ENCODE measurements at places on chromosomes 13 and 19. TPM values are rescaled to one million over a fixed set of nuclear protein-coding genes. Genes with fewer than 3 reads are reported as not detected.

DNA sequence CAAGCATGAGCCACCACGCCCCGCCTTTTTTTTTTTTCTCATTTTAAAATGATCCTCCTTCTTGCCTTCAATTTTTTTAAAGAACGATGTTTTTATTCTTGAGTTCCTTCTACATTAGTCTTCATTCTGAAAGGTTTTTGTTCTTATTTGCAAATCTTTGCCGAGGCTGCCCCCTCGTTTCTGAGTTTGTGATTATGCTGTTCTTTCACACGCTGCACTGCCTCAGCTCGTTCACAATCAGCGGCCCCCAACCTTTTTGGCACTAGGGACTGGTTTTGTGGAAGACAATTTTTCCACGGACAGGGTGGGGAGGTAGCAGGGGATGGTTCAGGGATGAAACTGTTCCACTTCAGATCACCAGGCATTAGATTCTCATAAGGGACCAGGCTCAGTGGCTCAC lies 26.6 kb downstream of the ZNF787 start:
- H3K4me1 ChIP-seq = peaks cover 8% of the 10 kb centered on the region
- no peaks in the 10 kb centered on the region for H3K27me3 ChIP-seq
- no peak overlapping the region for H3K4me3 ChIP-seq
- peaks cover 8% of the 10 kb centered on the region for H3K36me3 ChIP-seq
- no peak for DNase-seq

DNA sequence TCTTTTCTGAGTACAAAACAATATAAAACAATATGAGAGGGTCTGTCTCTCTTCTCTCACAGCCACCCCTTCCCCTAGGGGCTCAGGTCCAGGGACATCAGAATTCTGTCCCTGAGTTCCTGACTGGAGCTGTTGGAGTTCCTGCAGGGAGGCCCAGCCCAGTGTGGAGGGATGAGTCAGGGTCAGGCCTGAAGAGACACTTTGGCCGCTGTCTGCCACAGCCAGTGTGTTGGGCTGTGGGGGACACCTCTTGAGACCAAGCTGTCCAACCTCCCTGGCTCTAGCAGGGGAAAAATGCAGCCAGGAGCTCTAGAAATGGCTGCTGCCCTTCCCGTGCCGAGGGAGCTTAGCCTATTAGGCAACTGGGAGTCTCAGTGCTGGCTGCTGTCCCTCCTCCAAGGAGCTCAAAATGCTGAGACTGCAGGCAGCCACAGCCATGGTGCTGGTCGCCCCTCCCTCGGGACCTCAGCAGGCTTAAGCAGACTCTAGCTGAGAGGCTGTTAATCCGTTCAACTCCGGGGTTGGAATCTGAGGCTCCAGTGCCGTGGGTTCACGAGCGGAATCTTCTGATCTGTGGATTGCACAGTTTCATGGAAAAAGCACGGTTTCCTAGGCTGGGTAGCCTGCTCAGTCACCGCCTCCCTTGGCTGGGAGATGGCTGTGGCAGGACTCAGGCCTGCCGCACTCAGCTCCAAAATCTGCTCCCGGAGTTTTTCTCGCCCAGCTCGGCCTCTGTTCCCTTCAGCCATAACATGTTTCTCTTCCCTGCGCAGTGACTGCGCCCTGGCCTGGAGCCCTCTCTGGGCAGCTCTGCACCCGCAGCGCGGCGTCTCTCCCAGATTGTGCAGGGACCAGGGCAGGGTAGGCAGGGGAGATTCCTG lies 3.8 kb upstream of the ZNF626 start:
- no peak overlapping the region for H3K4me3 ChIP-seq
- H3K27ac ChIP-seq = no peak overlapping the region
- peaks cover 10% of the 10 kb centered on the region for H3K4me1 ChIP-seq
- DNase-seq = no peak

DNA sequence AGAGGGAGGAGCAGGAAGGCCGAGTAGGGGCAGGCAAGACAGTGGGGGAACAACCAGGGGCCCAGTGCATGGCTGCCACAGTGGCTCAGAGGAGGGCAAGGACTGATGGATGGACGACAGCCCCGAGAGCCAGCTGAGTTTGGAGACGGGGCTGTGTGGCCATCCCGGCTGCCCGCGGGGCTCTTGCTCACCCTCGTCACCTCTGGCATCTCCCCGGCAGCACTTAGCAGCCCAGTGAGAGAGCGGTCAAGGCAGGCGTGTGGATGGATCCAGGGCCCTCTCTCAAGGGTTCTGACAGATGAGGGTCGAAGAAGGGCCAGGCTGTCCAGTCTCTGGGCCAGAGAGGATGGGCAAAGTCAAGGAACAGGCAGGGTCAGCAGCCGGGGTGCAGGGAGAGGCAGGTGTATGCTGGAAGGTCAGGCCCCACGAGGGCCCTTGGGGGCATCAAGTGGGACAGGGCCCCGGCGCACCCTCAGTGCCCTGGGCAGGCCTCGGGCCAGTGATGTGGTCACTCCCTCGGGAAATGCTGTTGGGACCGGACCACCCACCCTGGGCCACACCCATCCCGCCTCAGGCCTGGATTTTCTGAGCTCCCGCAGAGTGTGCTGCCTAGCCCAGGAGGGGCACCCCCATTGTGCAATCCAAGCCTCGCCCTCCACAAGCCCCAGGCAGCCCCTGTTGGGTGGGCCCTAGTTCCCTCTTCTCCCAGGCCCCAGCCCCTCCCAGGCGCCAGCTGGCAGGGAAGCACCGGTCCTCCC lies 56.4 kb upstream of the TPM4 start:
- H3K27ac ChIP-seq = no peak overlapping the region
- no peaks in the 10 kb centered on the region for H3K36me3 ChIP-seq
- no peak overlapping the region for H3K4me3 ChIP-seq
- H3K27me3 ChIP-seq = peaks cover 6% of the 10 kb centered on the region
- H3K4me1 ChIP-seq = no peaks in the 10 kb centered on the region

GRCh38 chr19:28785971-28786370 lies 427.0 kb downstream of the UQCRFS1 start:
- no peak overlapping the region for H3K27ac ChIP-seq
- peaks cover 2% of the 10 kb centered on the region for H3K27me3 ChIP-seq
- H3K36me3 ChIP-seq = peaks cover 2% of the 10 kb centered on the region
- no peak overlapping the region for H3K4me3 ChIP-seq
- H3K4me1 ChIP-seq = no peaks in the 10 kb centered on the region
- no peak for DNase-seq

DNA sequence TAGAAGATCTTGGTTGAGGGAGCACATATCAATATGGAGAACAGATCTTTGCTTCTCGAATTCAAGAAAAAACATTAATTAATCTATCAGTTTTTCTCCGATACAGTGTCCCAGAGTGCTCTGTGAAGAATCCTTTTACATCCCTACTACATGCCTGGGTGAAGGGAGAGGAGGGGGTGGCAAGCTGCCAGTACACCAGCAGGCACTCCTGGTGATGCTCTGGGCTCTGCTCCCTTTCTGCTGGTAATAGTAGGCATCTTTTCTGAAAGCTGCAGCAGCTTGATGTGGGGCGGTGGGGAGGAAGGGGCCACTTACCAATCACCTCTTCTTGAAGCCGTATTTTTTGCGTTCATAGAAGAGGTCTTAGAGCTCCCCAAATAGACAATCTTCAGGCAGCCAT lies 30.7 kb downstream of the PBX4 start:
- DNase-seq = no peak
- H3K27ac ChIP-seq = no peak overlapping the region
- no peaks in the 10 kb centered on the region for H3K36me3 ChIP-seq
- H3K4me3 ChIP-seq = no peak overlapping the region
- H3K27me3 ChIP-seq = no peaks in the 10 kb centered on the region

- H3K27me3 ChIP-seq = no peaks in the 10 kb centered on the region
- peaks cover 6% of the 10 kb centered on the region for H3K4me1 ChIP-seq
- peaks cover 14% of the 10 kb centered on the region for H3K36me3 ChIP-seq
- no peak overlapping the region for H3K27ac ChIP-seq
- DNase-seq = no peak
These were observed 19.0 kb downstream of the MEGF8 start for GRCh38 chr19:42344336-42344893.

- H3K36me3 ChIP-seq = no peaks in the 10 kb centered on the region
- H3K27me3 ChIP-seq = no peaks in the 10 kb centered on the region
- peaks cover 6% of the 10 kb centered on the region for H3K4me1 ChIP-seq
- no peak overlapping the region for H3K27ac ChIP-seq
These were observed 12.9 kb upstream of the PCCA start for GRCh38 chr13:100075700-100076587.

GRCh38 chr13:27264648-27265047 lies 6.0 kb upstream of the RASL11A start:
- no peak overlapping the region for H3K4me3 ChIP-seq
- no peaks in the 10 kb centered on the region for H3K27me3 ChIP-seq
- peak overlapping the region; percentile 39 for H3K27ac ChIP-seq
- peaks cover 7% of the 10 kb centered on the region for H3K36me3 ChIP-seq
- H3K4me1 ChIP-seq = peaks cover 28% of the 10 kb centered on the region

DNA sequence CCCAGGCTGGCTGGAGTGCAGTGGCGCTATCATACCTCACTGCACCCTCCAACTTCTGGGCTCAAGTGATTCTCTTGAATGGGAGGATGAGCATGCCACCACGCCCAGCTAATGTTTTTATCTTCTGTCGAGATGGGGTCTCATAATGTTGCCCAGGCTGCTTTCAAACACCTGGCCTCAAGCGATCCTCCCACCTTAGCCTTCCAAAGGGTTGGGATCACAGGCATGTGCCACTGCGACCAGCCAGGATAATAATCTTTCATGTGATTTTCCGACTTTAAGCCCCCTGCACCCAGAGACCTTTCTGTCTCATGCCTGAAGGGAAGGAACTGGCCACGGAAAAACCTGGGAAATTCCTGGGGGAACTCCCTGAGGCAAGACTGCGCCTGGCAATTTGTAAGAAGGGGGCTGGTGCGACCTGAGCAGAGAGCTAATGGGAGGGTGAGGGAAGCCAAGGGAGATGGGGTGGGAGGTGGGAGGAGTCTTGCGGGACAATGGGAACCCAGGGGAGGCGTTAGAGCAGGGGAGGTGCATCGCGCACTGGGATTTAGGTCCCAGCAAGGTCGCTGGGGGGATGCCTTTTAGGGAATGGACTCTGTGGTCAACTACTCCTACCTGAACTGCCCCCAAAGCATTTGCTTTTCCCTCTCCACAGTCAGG lies 1.2 kb upstream of the CCDC124 start:
- no peaks in the 10 kb centered on the region for H3K36me3 ChIP-seq
- DNase-seq = no peak
- H3K27ac ChIP-seq = no peak overlapping the region
- peaks cover 16% of the 10 kb centered on the region for H3K4me1 ChIP-seq

GRCh38 chr19:46958532-46958931 lies 61.1 kb upstream of the NPAS1 start:
- peak overlapping the region; percentile 79 for H3K27ac ChIP-seq
- DNase-seq = no peak
- peaks cover 4% of the 10 kb centered on the region for H3K36me3 ChIP-seq
- H3K4me3 ChIP-seq = no peak overlapping the region

GRCh38 chr13:104737713-104738112 lies 1671.5 kb upstream of the SLC10A2 start:
- no peaks in the 10 kb centered on the region for H3K27me3 ChIP-seq
- no peak overlapping the region for H3K4me3 ChIP-seq
- H3K36me3 ChIP-seq = no peaks in the 10 kb centered on the region
- no peak overlapping the region for H3K27ac ChIP-seq
- H3K4me1 ChIP-seq = no peaks in the 10 kb centered on the region

- no peak for DNase-seq
- H3K27ac ChIP-seq = peak overlapping the region; percentile 92
- no peaks in the 10 kb centered on the region for H3K36me3 ChIP-seq
- H3K27me3 ChIP-seq = no peaks in the 10 kb centered on the region
- peaks cover 28% of the 10 kb centered on the region for H3K4me1 ChIP-seq
These were observed 389.9 kb upstream of the PCDH9 start for GRCh38 chr13:67619995-67620380.

- no peaks in the 10 kb centered on the region for H3K4me1 ChIP-seq
- no peak overlapping the region for H3K4me3 ChIP-seq
- H3K27ac ChIP-seq = no peak overlapping the region
- no peak for DNase-seq
- H3K27me3 ChIP-seq = no peaks in the 10 kb centered on the region
- no peaks in the 10 kb centered on the region for H3K36me3 ChIP-seq
These were observed 1139.3 kb downstream of the DIAPH3 start for GRCh38 chr13:59024434-59024833.

- H3K4me3 ChIP-seq = no peak overlapping the region
- H3K4me1 ChIP-seq = peaks cover 100% of the 10 kb centered on the region
These were observed 22.2 kb downstream of the COL4A2 start for GRCh38 chr13:110329258-110329657.

- no peak for DNase-seq
- peaks cover 36% of the 10 kb centered on the region for H3K27me3 ChIP-seq
- no peak overlapping the region for H3K27ac ChIP-seq
- no peak overlapping the region for H3K4me3 ChIP-seq
- no peaks in the 10 kb centered on the region for H3K4me1 ChIP-seq
- peaks cover 2% of the 10 kb centered on the region for H3K36me3 ChIP-seq
These were observed 8.2 kb upstream of the SERTM1 start for GRCh38 chr13:36665630-36666029.

- no peaks in the 10 kb centered on the region for H3K4me1 ChIP-seq
- no peak for DNase-seq
- peaks cover 32% of the 10 kb centered on the region for H3K36me3 ChIP-seq
- no peaks in the 10 kb centered on the region for H3K27me3 ChIP-seq
- H3K27ac ChIP-seq = no peak overlapping the region
- H3K4me3 ChIP-seq = no peak overlapping the region
These were observed 80.0 kb downstream of the NDFIP2 start for GRCh38 chr13:79560954-79561353.

GRCh38 chr13:33441015-33441414 lies 155.5 kb upstream of the STARD13 start:
- H3K36me3 ChIP-seq = no peaks in the 10 kb centered on the region
- no peaks in the 10 kb centered on the region for H3K27me3 ChIP-seq
- no peak overlapping the region for H3K4me3 ChIP-seq
- no peak overlapping the region for H3K27ac ChIP-seq

DNA sequence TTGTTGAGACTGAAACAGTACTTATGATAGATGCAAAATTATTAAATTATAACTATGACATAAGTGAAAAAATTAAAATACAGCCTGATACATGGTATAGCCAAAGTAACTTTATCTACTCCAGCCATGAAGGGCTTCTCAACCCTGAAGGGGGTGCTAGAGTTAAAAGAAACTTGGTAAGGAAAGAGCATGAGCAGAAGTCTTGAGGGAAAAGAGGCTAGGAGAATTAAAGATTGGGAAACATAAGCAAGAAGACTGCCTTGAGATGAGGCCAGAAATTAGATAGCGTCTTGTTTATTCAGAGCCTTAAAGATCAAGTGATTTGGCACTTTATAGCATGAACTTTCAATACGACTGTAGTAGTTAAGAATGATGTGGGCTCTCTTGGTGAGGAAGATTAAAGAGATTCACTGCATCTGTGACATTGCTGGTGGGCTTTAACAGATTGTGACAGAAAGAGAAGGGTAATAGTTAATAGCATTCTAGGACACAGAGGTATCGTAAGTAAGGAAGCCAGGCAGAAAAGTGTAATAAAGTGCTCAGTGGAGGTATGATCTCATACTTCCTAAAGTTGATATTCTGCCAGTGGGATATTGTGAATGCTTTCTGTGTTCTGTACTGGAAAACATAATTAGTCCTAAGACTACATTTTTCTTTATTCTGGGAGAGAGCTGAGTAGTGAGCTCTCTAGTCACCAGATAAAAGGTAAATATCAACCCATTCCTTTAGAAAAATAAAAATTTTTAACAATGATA lies 385.4 kb upstream of the PRR20A start:
- H3K27ac ChIP-seq = no peak overlapping the region
- no peaks in the 10 kb centered on the region for H3K27me3 ChIP-seq
- DNase-seq = no peak
- H3K4me3 ChIP-seq = no peak overlapping the region
- no peaks in the 10 kb centered on the region for H3K4me1 ChIP-seq
- no peaks in the 10 kb centered on the region for H3K36me3 ChIP-seq

HMGB1 gene
- total RNA-seq = 256 TPM

SIGLEC10 gene
- not detected for total RNA-seq

SIGLEC8 gene
- not detected for total RNA-seq

SYCN gene
- total RNA-seq = not detected

PLIN5 gene
- total RNA-seq = not detected

FCAR gene
- total RNA-seq = not detected

CD209 gene
- total RNA-seq = not detected

DACT3 gene
- 18.7 TPM for total RNA-seq

NHLRC3 gene
- 18.2 TPM for total RNA-seq

NCAN gene
- total RNA-seq = not detected

DMKN gene
- 2.1 TPM for total RNA-seq
